ENCODE measurements at places on chromosomes 6 and 20.

DNA sequence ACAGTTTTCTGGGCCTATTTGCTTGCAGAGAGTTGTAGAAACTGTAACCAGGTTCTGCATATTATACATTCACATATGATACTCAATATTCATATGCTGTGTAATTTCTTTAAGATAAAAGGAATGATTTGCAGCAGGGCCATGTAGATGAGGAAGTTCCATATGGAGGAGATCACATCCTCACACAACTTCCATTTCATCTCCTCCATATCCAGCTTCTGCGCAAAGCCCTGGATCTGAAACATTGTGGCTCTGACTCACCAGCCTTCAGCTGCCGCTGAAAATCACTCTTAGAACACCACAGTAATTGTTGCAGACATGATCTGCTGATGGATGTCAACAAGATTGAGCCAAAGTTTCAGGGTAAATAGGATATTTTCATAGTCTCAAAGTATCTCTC lies 57.7 kb downstream of the PXDC1 start:
- DNase-seq = no peak

- DNase-seq = no peak
Measured at GRCh38 chr6:140736231-140736630, 1361.8 kb upstream of the CITED2 start.

DNA sequence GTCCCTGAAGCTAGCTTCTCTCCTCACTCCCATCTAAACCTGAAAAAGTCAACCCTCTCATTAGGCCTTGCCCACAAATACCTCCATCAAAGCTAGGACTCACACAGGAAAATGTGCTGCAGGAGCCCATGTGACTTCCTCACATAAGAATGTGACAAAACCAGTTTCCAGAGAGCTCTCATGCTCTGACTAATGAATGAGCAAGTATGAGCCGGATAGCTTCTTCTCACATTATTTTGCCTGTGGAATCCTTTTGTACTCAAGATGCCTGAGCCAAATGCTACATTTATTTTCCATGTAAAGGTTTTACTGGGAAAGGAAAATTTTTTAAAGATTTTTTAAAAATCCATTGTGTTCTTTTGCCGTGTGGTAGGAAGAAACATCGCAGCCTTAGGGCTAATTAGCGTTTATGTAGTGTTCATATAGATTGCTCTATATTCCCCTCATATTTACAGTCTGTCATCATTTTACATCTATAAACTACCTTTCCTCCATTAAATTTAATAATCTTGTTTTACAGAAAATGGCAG lies 68.6 kb upstream of the CCN6 start:
- peak; percentile 54 for DNase-seq

DNA sequence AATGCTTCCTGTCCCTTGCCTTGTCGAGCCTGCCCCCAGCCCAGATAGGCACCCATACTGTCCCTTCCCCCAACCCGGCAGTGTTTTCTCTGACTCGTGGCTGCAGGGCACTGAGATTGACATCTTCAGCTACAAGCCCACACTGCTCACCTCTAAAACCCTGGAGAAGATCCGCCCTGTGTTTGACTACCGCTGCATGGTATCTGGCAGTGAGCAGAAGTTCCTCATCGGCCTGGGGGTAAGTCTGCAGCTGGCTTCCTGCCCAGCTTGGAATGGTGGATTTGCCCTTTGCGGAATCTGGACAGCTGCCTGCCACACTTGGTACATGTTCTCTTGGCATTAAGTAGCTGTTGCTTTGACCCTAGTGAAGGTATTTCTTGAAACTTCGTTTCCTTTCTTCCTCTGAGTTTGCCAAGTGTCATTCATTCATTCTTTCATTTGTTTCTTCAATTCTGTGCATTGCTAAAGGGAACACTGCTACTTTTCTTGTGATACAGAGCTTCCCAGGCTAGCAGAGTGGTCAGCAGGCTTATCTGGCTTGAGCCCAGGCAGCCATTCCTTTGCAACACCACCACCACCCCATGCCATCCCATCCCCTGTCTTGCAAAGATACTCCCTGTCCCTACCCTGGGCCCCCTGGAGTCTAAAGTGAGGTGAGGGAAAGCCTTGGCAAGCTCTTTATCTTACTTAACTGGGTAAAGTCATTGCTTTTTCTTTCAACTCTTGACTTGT lies 26.2 kb downstream of the CCDC167 start:
- DNase-seq = no peak

GRCh38 chr6:123715006-123715863 lies 78.5 kb upstream of the TRDN start:
- DNase-seq = no peak

GRCh38 chr6:71599359-71599758 lies 287.0 kb upstream of the RIMS1 start:
- DNase-seq = no peak

DNA sequence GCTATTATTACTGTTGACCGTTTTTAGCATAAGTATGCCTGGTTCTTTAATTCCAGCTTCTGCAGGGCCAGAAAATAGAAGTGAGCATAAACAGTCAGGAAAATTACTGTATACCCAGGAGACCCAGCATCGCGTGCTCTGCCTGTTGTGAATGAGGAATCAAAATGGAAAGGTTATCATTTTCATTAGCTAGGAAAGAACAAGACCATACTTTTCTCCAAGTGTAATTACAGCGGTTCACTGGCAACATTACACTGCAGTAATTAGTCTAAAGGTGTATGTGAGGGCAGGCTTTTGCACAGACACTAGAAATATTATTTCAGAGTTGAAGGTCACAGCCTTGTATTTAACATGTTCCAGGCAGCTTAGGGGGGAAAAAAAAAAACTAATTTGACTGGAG lies 403.8 kb upstream of the SOX4 start:
- DNase-seq = no peak

GRCh38 chr20:38156888-38157634 lies 8.0 kb downstream of the TGM2 start:
- no peak for DNase-seq

GRCh38 chr6:167115054-167115453 lies 7.8 kb upstream of the CCR6 start:
- DNase-seq = no peak

DNA sequence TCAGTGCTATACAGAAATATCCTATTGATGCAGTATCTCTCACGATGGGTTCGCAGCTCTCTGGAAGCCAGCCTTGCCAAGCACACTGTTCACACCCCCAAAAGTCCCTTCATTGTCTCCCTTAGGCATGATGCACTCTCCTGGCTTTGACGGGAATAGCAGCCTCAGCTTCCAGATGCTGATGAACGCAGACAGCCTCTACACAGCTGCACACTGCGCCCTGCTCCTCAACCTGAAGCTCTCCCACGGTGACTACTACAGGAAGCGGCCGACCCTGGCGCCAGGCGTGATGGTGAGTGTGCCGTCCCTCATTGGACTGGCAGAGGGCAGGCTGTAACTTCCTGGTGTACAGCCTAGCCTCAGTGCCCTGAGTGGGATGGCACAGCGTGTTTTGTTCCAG lies 60.0 kb upstream of the PBOV1 start:
- no peak for DNase-seq

- DNase-seq = no peak
Measured at GRCh38 chr20:62050166-62051120, 15.2 kb downstream of the TAF4 start.

DNA sequence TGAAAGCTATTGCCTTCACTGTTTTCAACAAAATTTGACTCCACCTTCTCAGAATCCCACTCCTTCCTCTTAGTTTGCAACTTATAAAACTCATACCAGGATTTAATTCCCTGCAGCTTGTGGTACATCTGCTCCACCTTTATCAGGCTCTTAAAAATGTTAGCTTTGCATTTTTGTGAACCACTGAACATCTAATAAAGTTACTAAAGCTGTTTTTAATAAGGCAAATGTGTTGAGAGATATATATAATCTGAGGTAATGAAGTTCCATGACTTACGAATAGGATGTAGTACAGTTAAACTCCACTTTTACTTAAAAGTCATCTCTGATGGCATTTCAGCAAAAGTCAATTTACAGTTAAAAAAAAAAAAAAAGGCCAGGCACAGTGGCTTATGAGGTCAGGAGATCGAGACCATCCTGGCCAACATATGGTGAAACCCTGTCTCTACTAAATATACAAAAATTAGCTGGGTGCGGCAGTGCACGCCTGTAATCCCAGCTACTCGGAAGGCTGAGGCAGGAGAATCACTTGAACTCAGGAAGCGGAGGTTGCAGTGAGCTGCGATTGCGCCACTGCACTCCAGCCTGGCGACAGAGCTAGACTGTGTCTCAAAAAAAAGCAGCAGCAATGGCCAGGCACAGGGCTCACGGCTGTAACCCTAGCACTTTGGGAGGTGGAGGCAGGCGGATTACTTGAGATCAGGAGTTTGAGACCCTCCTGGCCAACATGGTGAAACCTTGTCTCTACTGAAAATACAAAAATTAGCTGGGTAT lies 106.2 kb downstream of the KIF13A start:
- DNase-seq = no peak

DNA sequence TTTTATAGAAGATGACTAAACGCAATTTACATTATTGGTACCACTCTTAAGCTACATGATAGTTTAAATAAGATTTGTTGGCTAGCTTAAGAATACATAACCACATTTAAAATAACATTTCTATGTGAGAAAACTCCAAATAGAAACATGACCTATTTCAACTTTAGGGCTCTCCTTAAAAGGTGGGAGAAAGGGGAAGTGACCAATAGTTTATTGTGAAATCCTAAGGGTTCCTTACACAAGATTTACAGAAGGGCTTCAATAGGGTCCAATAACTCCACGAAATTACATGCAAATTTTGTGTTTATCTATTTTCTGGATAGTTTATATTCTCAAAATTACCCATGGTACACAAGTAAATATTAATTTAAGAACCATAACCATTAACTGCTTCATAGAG lies 91.6 kb upstream of the DST start:
- no peak for DNase-seq

DNA sequence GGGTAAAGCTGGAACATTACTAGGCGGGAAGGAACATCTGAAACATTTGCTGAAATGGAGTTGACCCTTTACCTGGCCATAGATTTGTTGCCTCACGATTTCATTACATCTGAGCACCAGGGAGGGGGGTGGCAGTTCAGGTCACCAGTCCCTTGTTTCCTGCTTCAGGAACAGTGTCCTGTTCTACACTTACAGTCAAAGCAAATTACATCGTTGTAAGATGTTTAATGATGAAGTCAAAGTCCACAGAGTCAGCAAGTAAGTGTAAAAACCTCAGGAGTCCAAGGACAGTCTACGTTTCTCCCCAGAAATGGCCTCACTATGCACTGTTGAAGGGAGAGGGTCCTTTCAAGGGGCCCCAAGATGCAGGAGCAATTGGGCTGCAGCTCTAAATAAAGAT lies 8.9 kb upstream of the MICB start:
- no peak for DNase-seq

GRCh38 chr6:169529931-169530751 lies 171.7 kb downstream of the WDR27 start:
- DNase-seq = peak; percentile 36

- no peak for DNase-seq
Measured at GRCh38 chr6:34524499-34524898, 31.6 kb downstream of the SPDEF start.

DNA sequence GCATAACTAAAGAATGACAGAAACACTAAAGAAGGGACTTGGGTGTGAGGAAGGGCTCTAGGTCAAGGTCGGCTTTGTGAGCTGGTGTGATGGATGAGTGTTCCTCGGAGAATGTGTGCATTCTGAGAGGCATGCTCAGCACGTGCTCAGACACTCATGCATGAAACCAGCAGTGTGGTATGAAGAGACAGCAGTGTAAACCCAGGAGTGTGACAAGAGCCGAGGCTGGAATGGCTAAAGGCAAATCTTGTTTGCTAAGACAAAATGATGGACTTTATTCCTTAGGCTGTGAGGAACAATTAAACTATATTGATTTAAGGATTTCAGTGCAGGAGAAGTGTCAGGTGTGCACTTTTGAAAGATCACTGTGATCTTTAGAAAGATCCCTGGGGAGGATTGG lies 107.4 kb upstream of the MAP7 start:
- no peak for DNase-seq

GRCh38 chr6:158565122-158565429 lies 5.2 kb downstream of the TMEM181 start:
- no peak for DNase-seq

DNA sequence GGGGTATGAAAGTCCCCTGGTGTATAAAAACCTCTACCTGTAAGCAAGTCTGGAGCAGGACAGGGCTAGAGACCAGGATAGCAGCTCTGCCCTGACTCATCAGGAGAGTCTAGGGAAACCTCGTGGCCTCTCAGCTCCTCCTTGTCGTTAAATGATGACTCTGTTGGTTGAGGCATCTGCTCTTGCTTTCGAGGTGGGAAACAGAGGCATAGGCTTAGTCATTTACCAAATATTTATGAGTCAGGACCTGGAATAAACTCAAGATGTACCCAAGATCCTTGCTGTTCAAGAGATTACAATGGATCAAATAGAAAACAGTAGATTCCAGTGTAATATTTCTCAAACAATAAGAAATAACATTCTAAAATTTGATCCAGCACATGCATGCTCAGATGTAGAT lies 5.5 kb downstream of the MANBAL start:
- no peak for DNase-seq

GRCh38 chr6:137808191-137808590 lies 58.9 kb upstream of the TNFAIP3 start:
- no peak for DNase-seq

- DNase-seq = no peak
Measured at GRCh38 chr20:36726168-36726567, 19.7 kb downstream of the NDRG3 start.

DNA sequence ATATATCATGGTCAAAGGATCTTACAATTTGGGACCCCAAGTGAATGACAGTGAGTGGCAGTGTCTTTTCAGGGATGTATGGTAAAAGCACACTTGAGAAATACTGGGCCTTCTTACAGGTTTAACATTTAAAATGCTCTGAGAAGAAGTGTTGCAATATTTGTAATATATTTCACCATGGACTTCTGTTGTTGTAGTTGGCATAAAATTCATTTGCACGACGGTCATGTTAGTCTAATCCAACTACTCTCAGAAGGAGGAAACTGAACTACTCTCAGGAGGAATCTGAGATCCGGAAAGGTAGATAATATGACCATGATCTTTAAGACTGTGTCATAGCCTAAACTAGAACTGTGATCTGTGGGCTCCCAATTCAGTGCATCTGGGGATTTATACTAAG lies 700.1 kb downstream of the HDGFL1 start:
- no peak for DNase-seq

DNA sequence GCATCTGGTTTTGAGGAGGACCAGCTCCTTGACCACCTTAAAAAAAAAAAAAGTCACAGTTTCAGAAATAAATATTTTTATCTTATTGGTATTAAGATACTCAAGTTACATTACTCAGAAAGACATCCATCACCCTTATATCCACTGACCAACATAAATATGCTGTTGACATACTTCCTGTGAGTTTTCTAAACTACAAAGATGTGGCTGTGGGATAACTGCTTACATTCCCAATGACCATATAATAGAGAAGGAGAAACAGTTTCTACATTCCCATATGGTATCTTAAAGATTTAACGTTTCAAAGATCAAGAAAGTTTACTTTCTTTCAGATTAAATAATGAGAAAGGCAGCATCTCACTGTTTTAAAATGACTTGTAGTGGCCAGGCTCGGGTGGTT lies 46.3 kb downstream of the TP53INP2 start:
- no peak for DNase-seq

- peak; percentile 46 for DNase-seq
Measured at GRCh38 chr6:149065658-149066556, 251.6 kb upstream of the TAB2 start.
